ENCODE measurements at places on chromosomes 4 and X.

- DNase-seq, result no peak
Observed at GRCh38 chr4:7510066-7510465, 75.3 kb upstream of the PSAPL1 start.

DNA sequence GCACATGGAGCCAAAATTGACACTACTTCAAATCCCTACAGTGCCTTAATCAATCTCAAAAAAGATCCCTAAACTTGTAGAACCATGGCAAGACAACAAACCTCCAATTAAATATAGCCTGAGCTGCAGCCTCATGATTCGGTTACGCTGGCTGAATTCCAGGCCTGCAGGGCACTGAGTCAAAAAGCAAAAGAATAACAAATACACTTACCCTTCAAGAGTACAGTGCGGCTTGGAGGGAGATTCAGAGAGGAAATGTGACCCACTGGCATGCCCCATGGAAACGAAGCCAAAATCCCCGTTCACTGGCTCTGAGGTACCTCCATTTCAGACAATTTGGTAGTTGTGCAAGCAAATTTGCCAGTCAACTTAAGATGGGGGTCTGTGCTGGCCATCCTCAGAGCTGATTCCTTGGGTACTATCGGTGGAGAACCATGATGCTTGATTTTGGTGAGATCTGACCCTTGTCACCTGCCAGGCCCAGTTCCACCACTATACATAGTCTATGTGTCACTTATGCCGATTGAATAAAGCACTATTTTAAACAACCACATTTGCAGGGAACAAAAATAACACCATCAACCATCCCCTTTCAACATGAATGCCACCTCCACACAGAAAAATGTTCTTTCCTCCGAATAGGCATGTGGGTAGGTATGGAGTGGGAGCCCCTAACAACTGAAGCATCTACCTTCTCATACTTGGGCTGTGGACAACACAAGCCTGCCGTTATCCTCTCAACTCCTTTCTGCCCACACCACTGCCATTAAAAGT, 2.1 kb downstream of the C4orf54 start:
- DNase-seq, result no peak

GRCh38 chrX:55738969-55739368, 21.4 kb downstream of the RRAGB start:
- DNase-seq, result no peak

DNA sequence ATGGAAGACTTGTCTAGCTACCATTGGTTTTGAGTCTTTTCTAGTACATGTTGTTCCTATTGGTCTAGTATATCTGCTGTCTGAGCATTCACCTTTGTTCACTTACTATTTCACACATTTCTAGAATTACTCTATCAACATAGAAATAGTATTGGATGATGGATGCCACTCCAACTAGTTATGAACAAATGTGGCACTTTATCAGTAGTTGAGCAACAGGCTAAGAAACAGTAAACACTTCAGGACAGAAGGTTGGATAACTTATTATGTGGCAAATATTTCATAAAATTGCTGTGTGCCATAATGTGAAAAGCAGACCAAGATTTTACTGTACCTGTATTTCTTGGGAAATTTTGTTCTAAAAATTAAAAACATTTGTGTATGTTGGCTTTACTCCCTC, 42.4 kb upstream of the GLRA3 start:
- no peak for DNase-seq

GRCh38 chr4:112288455-112288854, 2.8 kb upstream of the TIFA start:
- no peak for DNase-seq

DNA sequence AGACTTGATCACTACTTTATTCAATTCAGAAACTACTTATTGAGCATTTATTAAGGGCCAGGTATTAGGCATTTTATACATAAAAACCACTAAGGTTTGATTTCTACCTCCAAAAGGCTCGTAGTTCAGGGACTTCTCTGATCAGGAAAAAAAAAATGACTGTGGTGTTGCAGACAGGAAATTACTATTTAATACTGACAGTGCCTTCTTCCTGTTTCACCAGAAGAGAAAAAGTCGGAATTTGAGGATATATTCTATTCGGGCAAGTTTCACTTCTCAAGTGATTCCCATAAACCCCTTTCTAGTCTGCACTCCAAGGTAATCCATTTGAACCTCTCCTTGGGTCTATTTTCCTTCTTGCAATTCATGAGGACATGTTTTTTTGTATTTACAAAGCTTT, 15.3 kb upstream of the TASL start:
- DNase-seq, result no peak

- DNase-seq, result no peak
Observed at GRCh38 chr4:5854929-5855328, 38.0 kb downstream of the CRMP1 start.

DNA sequence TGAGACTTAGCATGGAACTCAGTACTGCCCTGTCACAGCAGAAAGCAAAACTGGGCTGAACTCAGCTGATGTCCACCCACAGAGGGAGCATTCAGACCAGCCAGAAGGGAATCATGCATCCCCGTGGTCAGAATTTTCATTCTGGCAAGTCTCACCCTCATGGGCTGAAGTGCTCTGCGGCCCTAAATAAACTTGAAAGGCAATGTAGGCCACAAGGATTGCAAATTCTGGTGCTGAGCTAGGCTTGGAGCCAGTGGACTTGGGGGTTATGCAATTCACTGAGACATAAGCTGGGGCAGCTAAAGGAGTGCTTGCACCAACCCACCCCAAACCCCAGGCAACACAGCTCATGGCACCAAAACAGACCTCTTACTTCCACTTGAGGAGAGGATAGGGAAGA, 494.1 kb downstream of the GABRG1 start:
- DNase-seq, result no peak

DNA sequence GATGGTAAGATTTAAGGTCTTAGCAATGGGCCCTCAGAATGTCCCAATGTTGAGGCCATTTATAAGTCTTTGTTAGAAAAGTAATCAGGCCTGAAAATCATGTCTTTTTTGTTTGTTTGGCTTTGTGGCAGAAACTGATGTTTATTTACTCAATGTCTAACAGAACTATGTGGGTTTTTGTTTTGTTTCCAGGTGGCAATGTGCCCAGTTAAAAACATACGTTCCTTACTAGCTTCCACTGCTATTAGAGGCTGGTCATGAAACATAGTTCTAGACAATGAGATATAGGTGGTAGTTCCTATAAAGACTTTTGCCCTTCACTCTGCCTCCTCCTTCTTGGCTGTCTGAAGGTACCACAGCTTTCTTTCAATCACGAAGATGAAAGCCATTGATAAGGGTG, 108.8 kb downstream of the C4orf51 start:
- no peak for DNase-seq

GRCh38 chr4:14871676-14872430, 130.4 kb upstream of the CPEB2 start:
- no peak for DNase-seq

GRCh38 chr4:78095081-78095480, 38.0 kb downstream of the FRAS1 start:
- DNase-seq, result no peak

- DNase-seq, result no peak
Observed at GRCh38 chr4:17275836-17276235, 236.1 kb downstream of the QDPR start.

DNA sequence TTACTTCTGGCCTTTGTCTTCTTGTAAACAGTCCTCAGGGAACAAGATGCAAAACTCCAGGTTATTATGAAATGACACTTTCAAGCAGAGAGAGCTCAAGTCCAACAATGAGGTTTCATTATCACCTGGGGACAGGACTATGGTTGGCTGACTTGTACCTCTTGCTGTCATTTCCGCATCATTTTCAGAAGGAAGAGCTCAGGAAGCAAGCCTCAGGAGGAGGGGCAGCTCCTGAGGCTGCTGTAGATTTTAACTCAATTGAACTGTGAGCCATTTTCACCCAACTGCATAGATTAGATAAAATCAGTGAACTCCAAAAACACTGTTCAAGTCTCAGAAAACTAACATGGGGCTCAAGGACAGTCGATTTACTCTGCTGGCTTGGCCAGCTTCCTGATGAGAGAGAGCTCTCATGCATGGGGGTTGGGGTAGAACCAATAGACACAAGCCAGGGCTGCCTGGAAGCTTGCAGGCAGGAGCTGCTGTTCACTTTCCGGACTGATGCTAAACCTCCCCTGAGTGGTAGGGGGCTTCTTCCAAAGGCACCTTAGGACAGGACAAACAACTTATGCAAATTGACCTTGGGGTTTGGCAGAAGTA, 23.6 kb downstream of the TMEM255A start:
- no peak for DNase-seq

DNA sequence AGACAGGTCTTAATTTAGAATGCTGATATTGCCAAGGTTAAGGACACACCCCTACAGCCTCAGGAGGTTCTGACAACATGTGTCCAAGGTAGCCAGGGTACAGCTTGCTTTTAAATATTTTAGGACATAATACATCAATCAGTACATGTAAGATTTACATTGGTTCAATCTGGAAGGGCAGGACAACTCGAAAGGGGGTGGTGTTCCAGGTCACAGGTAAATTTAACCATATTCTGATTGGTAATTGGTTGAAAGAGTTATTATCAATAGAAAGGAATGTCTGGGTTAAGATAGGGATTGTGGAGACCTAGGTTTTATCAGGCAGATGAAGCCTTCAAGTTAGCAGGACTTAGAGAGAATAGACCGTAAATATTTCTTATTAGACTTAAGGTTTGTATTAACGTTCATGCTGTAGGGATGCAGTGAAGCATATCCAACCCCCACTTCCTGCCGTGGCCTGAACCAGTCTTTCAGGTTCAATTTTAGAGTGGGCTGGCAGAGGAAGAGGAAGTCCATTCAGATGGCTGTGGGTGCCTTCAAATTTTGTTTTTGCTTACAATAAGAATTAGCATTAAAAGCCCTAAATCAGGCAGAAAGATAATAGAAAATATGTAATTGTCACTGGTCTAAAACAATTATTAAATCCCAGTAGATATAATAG, 136.5 kb upstream of the GALNTL6 start:
- DNase-seq, result no peak

GRCh38 chr4:54837576-54838140, 179.9 kb downstream of the KIT start:
- DNase-seq, result no peak

GRCh38 chr4:112908511-112908910, 140.9 kb upstream of the ANK2 start:
- DNase-seq, result no peak

DNA sequence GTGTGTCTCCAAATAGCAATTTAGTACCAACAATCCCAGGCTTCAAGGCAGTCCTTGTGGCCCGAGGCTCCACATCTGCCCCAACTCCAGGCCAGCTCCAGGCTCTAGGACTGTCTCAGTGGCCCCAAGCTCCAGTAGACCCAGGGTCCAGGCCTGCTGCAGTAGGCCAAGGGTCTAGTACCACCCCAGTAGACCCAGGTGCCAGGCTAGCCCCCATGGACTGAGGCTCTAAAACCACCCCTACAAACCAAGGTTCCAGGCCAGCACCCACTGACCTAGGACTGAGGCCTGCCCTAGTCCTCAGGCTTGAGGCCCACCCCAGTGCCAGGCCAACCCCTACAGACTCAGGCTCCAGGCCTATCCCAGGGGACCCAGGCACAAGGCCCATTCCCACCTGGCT, 191.6 kb downstream of the DLG3 start:
- no peak for DNase-seq

DNA sequence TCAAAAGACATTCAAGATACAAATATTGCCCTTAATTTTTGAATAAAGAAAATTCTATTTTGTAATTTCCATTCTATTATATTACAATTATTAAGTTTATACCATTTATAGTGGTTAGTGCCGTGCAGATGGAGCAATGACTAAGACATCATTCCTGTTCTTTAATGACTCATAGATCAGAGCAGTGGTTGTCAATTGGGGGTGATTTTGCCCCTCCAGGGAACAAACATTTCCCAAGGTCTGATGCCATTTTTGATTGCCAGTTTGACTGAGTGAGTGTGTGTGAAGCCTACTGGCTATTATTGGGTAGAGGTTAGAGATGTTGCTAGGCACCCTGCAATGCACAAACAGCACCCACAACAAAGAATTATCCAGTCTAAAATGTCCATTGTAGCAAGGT, 97.9 kb upstream of the DDIT4L start:
- no peak for DNase-seq

GRCh38 chr4:159787901-159788300, 685.0 kb downstream of the RAPGEF2 start:
- no peak for DNase-seq

GRCh38 chrX:138127314-138127713, 561.4 kb downstream of the ZIC3 start:
- DNase-seq, result no peak

DNA sequence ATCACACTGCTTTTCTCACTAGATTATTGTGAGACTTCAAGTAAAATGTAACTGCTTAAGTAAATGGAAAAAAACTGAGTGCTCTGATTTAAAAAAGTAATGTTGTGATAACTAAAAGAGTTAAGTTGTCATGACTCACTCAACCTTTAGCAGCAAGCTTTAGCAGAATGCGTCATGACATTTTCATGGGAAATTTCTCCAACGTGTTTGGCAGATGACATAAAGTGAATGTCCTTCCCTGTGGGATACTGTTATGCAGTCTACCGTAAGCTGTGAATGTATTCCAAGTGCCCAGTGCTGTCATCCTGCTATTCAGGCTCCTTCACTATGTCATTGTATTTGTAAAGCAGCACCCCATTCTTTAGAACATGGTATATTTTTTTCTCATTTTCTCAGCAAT, 136.2 kb downstream of the CPXCR1 start:
- no peak for DNase-seq

DNA sequence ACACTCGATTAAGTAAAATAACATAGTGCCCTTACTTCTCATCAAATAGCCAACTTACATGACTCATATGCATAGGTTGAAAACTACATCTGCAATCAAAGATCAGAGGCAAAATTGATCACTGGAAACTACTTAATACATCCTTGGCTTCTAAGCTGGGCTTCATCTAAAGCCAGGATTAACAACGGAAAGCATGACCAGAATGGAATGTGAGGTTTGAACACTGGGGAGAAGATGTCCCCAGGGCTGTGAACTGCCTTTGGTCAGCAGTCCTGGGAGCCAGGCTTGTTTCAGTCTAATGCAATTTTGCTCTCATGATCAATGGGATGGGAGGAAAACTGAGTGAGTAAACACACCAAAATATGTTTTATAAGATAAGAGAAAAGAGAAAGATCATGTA, 192.5 kb upstream of the TTC29 start:
- DNase-seq, result no peak
